ENCODE measurements at places on chromosomes 2 and 18. TPM values are rescaled to one million over a fixed set of nuclear protein-coding genes. Genes with fewer than 3 reads are reported as not detected.

ANKRD30BL gene
- not detected for total RNA-seq

CHST10 gene
- 28.7 TPM for total RNA-seq

ACKR3 gene
- 0.40 TPM for total RNA-seq

- DNase-seq, result no peak
- no peak overlapping the region for H3K4me3 ChIP-seq
- H3K27me3 ChIP-seq, result no peaks in the 10 kb centered on the region
- H3K4me1 ChIP-seq, result peaks cover 11% of the 10 kb centered on the region
- no peaks in the 10 kb centered on the region for H3K36me3 ChIP-seq
Measured at GRCh38 chr2:27304488-27305240, 3.6 kb downstream of the UCN start.

DNA sequence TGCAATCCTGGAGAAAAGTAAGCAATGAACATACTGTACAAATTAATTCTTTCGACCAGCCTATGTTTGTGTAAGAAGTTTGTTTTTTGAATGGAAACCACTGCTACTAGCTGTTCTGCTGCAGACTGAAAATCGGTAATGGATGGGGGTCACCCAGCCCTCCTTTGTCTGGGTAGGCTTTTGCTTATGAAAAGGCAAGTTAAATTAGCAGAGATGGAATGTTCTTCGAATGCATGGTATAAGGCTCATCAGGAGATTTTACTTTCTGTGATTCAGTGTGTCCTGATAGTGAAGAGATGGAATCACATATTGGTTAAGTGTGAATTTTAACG lies 53.8 kb downstream of the EEF1B2 start:
- DNase-seq, result no peak
- no peaks in the 10 kb centered on the region for H3K4me1 ChIP-seq
- no peaks in the 10 kb centered on the region for H3K36me3 ChIP-seq

GRCh38 chr2:160901613-160902012 lies 258.6 kb upstream of the TANK start:
- no peaks in the 10 kb centered on the region for H3K27me3 ChIP-seq
- DNase-seq, result no peak
- no peaks in the 10 kb centered on the region for H3K4me1 ChIP-seq
- H3K4me3 ChIP-seq, result no peak overlapping the region

GRCh38 chr2:68916226-68916625 lies 36.5 kb downstream of the GKN2 start:
- H3K27ac ChIP-seq, result no peak overlapping the region
- H3K27me3 ChIP-seq, result no peaks in the 10 kb centered on the region
- no peak overlapping the region for H3K4me3 ChIP-seq
- no peaks in the 10 kb centered on the region for H3K4me1 ChIP-seq
- H3K36me3 ChIP-seq, result no peaks in the 10 kb centered on the region

- no peak overlapping the region for H3K4me3 ChIP-seq
- H3K4me1 ChIP-seq, result no peaks in the 10 kb centered on the region
- no peak for DNase-seq
- H3K36me3 ChIP-seq, result no peaks in the 10 kb centered on the region
Measured at GRCh38 chr2:1717113-1717512, 27.2 kb downstream of the PXDN start.

- no peak within 1 kb of the TSS for H3K4me3 ChIP-seq
- no peaks in the 10 kb centered on the region for H3K4me1 ChIP-seq
- no peaks in the 10 kb centered on the region for H3K36me3 ChIP-seq
- DNase-seq, result no peak
- no peaks in the 10 kb centered on the region for H3K27me3 ChIP-seq
Measured at GRCh38 chr2:26692279-26692896, at the start of gene KCNK3. KCNK3 (plus strand) TSS chr2:26692722; CDS start chr2:26692876, 154 bp downstream.

GRCh38 chr2:169091256-169091655 lies 21.9 kb downstream of the DHRS9 start:
- no peak overlapping the region for H3K27ac ChIP-seq
- no peak for DNase-seq
- H3K4me3 ChIP-seq, result no peak overlapping the region
- no peaks in the 10 kb centered on the region for H3K36me3 ChIP-seq

DNA sequence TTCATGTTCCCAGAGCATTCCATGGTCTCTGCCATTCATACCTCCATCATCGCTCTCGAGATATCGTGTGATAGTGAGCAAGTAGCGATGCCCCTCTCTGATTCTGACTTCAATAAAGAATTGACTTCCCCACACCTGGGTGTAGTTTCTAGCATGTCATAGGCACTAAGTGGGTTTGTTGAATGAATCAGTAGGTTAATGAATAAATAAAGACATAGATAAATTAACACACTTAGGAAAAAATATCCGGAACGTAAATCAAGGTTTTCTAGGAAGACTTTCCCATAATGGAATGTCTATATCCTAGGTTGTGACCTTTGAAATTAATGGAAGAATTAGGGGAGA lies 159.1 kb downstream of the DOCK10 start:
- DNase-seq, result no peak
- no peak overlapping the region for H3K4me3 ChIP-seq
- no peaks in the 10 kb centered on the region for H3K36me3 ChIP-seq

GRCh38 chr18:48904091-48904490 lies 46.7 kb downstream of the SMAD7 start:
- no peak overlapping the region for H3K4me3 ChIP-seq
- DNase-seq, result no peak
- H3K4me1 ChIP-seq, result no peaks in the 10 kb centered on the region
- no peak overlapping the region for H3K27ac ChIP-seq

- H3K27me3 ChIP-seq, result no peaks in the 10 kb centered on the region
- peaks cover 8% of the 10 kb centered on the region for H3K4me1 ChIP-seq
- DNase-seq, result peak; percentile 42
- H3K36me3 ChIP-seq, result no peaks in the 10 kb centered on the region
- H3K27ac ChIP-seq, result no peak overlapping the region
- H3K4me3 ChIP-seq, result no peak overlapping the region
Measured at GRCh38 chr2:234411793-234412192, 85.1 kb downstream of the ARL4C start.

DNA sequence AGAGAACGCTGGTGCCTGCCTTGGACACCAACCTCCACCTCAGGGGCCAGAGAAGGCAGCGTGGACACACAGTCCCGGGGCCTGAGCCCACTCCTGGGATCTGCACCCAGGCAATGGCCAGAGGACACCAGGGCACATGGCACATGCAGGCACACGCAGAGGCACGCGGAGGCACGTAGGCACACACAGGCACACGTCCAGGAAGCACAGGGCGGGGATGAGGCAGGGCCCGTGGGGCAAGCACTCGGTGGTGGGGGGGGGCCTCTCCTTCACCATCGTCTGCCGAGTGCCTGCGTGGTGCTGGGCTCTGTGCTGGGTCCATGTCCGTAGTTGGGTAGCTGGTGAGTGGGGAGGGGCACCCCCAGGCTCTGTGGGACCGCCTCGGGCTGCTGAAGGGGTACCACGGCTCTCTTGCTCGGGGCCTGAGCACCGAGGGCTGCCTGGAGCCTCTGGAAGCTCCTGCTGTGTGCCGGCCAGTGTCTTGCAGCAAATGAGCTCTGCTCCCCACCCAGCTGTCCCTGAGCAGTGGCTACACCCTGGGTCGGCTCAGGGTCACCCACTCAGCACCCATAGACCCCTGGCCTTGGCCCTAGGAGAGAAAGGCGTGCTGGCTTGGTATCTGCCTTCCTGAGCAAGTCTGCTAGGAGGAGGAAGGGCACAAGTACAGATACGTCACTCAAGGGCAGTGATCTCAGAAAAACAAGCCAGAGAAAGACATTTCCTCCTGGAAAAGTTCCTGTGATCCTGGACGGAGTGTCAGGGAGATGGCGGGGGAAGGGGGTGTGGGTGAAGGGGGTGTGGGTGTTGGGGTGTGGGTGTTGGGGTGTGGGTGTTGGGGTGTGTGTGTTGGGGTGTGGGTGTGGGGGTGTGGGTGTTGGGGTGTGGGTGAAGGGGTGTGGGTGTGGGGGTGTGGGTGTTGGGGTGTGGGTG lies 26.4 kb downstream of the RTP5 start:
- H3K27ac ChIP-seq, result no peak overlapping the region
- no peak overlapping the region for H3K4me3 ChIP-seq
- DNase-seq, result no peak
- no peaks in the 10 kb centered on the region for H3K27me3 ChIP-seq

GRCh38 chr18:45169610-45170009 lies 445.7 kb upstream of the SLC14A2 start:
- no peaks in the 10 kb centered on the region for H3K36me3 ChIP-seq
- no peaks in the 10 kb centered on the region for H3K4me1 ChIP-seq
- no peaks in the 10 kb centered on the region for H3K27me3 ChIP-seq
- DNase-seq, result no peak
- no peak overlapping the region for H3K27ac ChIP-seq

All from Karpas-422 (cell line).